ENCODE measurements at places on chromosomes 12 and 14.

- no peak for DNase-seq
Observed at GRCh38 chr12:62848418-62848817, 86.5 kb downstream of the PPM1H start.

- DNase-seq: no peak
Observed at GRCh38 chr12:107026806-107027635, 40.1 kb upstream of the MTERF2 start.

- DNase-seq: no peak
Observed at GRCh38 chr14:63759456-63759855, 31.6 kb upstream of the SGPP1 start.

- no peak for DNase-seq
Observed at GRCh38 chr12:30925607-30926242, 823 bp upstream of the TSPAN11 start.

GRCh38 chr14:100828031-100828769, 2.3 kb downstream of the MEG3 start:
- no peak for DNase-seq
